ENCODE measurements at places on chromosomes 12 and 14.

DNA sequence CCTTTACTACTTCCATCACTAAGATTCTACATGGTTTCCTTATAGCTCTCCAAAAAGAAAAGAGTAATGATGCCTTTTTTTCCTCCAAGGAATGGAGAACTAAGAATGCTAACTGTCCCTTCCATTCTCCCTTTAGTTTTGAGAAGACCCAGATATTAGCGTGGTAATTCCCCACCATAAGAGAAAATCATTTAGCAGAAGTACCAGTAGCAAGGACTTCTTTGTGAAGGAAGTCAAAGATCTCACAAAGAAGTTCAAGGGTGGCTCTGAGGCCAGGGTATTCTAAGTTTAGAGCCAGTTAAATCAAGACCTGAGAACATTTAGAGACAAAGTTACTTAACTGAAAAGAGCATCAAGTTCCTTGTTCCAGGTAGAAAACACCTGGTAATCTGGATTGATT, 7.3 kb downstream of the USP15 start:
- no peak for DNase-seq

DNA sequence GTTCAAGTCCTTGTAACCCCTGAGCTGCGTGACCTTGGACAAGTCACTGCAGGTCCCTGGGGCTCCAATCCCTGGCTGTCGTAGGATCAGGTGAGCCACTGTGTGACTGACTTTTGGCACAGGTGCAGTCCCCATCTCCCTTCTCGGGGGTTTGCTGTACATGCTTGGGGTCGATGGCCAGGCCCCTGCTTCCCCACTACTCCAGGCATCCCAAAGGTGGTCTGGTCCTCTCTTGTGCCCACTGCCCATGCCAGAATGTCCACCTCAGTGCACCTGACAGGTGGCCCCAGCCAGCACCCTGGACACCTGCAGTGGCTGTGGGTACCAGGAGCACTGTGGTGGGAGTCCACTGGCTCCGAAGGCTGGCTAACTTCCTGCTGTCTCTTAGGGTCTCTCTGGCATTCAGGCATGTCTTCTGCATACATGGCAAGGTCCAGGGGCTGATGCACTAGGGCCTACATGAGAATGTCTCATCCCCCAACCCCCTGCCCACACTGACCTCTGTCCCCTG, 14.7 kb downstream of the FOXN4 start:
- no peak for DNase-seq

GRCh38 chr12:105843986-105844760, 294.6 kb downstream of the NUAK1 start:
- DNase-seq = no peak

DNA sequence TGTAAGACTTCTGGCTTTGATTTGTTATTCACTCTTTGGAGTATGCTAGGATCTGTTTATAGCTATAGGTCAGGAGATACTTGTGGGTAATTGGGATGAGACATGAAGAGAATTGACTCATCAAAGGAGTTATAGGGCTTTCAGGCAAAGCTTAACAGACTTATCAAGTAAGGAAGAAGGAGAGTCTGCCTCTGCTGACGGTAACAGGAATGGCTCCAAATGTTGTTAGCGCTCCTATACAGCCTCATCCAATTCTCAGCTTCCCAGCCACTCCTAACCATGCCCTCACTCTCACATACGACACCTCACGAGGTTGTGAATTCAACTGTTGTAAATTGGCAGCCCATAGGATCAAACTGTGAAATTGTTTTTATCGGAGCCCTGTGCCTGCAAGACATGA, 140.5 kb downstream of the KCNA5 start:
- DNase-seq = no peak

- no peak for DNase-seq
These were observed 1.0 kb downstream of the HOMEZ start for GRCh38 chr14:23284654-23285529.

GRCh38 chr12:49536526-49537071, 2.2 kb upstream of the KCNH3 start:
- DNase-seq = no peak

DNA sequence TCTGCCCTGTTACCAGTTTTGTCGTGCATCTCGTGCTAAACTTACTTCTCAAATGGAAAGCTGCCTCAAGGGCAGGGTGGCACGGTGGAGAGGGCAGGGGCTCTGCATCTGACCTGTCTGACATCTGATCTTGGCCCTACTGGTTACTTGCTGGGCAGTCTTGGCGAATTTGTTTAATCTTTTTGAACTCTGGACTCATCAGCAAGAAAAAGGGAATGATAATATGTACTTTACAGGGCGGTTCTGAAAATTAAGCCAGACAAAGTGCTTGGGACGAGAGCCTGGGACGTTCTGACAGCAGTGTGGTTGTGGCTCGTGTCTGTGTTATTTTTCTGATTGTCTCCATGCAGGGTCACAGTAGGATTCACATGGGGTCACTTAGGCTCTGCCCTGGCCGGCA, 659.3 kb downstream of the VRK1 start:
- no peak for DNase-seq

DNA sequence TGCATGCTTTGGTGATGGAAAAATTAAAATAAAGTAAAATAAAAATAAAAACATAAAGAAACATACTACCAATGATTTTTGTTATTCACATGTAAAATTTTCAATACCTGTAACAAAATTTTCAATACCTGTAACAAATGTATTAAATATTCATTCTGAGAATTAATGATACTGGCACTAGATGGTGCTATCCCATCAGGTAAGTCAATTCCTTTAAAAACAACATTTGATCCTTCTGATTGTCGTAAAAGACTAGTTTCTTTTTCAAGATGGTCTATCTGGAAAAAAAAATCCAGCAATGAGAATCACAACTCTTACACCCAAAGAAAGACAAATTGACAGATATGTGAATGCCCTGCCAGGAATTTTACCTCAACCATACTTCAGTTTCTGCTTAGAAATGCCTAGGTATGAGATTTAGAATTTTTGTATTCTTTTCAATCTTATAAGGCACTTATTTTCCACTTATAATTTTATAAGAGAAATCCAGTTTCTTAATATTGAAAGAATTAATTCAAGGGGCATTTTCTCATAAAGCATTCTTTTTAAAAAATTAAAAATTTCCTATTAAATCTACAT, 30.7 kb downstream of the CEP290 start:
- DNase-seq = no peak

Data from Right ventricle myocardium superior (tissue), 1 donor.